IMR-90 (cell line): ENCODE measurements at places on chromosomes 5 and 9. TPM values are rescaled to one million over a fixed set of nuclear protein-coding genes. Genes with fewer than 3 reads are reported as not detected.
A peak's percentile ranks its signal among the peaks of the same experiment; 100 is the strongest.

- DNase-seq, result peak; percentile 87
Observed at GRCh38 chr5:88770276-88771257, 112.4 kb downstream of the MEF2C start.

- no peak for DNase-seq
Observed at GRCh38 chr9:111955048-111955447, 58.4 kb downstream of the UGCG start.

DNA sequence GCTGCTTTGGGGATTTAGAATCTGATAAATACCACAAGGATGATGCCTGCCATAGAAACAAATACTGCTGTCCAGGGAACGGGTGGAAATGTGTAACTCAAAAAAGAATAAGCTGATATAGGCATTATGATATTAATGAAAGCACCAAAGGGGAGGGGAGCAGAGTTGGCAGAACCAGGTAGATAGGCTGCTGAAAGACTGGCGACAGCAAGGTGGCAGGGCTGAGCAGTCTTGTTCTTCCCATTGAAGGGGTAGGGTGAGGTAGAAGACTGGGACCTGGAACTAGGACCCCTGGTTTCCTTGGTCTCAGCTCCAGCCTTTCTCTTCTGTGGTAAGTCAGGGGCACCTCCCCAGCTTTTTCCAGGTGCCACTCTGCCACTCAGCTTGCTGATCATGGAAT lies 31.4 kb upstream of the TMOD1 start:
- DNase-seq, result no peak

- DNase-seq, result no peak
Observed at GRCh38 chr5:1437876-1438559, 7.2 kb downstream of the SLC6A3 start.

- DNase-seq, result no peak
Observed at GRCh38 chr9:77841739-77842386, 189.7 kb downstream of the GNAQ start.

DNA sequence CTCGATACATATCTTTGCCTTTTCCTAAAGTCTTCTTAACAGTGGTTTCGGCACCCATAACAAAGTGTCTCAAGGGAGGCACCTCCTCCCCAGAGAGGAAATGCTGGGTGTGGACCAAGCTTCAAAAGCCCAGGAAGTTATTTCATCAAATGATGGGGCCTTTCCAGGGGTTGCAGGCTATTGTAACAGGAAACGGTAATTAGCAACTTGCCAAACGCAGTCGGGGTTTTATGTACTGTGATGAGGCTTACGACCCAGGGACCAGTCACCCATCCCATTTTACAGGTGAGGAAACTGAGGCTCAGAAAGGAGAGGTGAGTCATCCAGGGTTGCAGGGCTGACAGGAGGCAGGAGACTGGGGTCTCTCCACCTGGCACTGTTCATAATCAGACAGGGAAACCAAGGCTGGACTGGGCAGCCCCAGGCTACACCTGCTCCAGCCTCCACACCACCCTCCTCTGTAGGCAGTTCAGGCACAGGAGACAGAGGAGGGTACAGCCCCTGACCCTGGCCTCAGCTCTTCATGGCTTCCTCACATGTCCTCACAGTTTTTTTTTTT lies 30.0 kb upstream of the SUSD3 start:
- DNase-seq, result no peak

GRCh38 chr9:120892748-120893610 lies 16.0 kb upstream of the PHF19 start:
- DNase-seq, result peak; percentile 94

- peak; percentile 4 for DNase-seq
Observed at GRCh38 chr9:106075960-106076327, 381.6 kb downstream of the TMEM38B start.

DNA sequence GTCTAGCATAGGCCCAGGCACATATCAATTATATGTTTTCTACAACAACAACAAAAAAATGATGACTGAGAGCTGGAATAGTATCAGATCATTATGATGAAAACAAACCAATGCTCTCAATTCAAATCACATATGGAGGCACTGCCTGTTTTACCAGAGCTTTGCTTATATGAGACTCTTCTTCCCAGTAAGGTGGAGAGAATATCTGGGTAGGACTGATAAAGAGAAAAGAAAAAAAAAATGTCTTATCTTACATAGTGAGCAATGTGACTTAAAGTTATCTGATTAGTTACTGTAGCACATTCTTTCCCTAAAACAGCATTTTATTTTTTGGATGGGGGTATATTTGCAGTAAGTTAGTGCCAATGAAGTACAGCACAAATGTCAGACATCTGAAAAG lies 154.8 kb downstream of the RAB3C start:
- no peak for DNase-seq

GRCh38 chr5:55997742-55998351 lies 3.1 kb upstream of the IL6ST start:
- peak; percentile 87 for DNase-seq

GRCh38 chr9:33140401-33141360 lies 26.5 kb downstream of the B4GALT1 start:
- DNase-seq, result no peak

- no peak for DNase-seq
Observed at GRCh38 chr9:81239388-81239787, 450.0 kb downstream of the TLE1 start.

- DNase-seq, result no peak
Observed at GRCh38 chr5:98259595-98259994, 513.9 kb upstream of the RGMB start.

GRCh38 chr5:155850370-155850769 lies 476.6 kb upstream of the SGCD start:
- no peak for DNase-seq

- no peak for DNase-seq
Observed at GRCh38 chr9:135780086-135780485, 78.1 kb downstream of the KCNT1 start.

- peak; percentile 86 for DNase-seq
Observed at GRCh38 chr5:172881691-172882370, 47.8 kb downstream of the ERGIC1 start.

GRCh38 chr5:30267026-30267425 lies 926.5 kb upstream of the CDH6 start:
- DNase-seq, result no peak

GRCh38 chr5:159802661-159803060 lies 113.6 kb upstream of the ADRA1B start:
- no peak for DNase-seq

- peak; percentile 66 for DNase-seq
Observed at GRCh38 chr5:93385655-93386054, 195.4 kb downstream of the NR2F1-AS1 start.

DNA sequence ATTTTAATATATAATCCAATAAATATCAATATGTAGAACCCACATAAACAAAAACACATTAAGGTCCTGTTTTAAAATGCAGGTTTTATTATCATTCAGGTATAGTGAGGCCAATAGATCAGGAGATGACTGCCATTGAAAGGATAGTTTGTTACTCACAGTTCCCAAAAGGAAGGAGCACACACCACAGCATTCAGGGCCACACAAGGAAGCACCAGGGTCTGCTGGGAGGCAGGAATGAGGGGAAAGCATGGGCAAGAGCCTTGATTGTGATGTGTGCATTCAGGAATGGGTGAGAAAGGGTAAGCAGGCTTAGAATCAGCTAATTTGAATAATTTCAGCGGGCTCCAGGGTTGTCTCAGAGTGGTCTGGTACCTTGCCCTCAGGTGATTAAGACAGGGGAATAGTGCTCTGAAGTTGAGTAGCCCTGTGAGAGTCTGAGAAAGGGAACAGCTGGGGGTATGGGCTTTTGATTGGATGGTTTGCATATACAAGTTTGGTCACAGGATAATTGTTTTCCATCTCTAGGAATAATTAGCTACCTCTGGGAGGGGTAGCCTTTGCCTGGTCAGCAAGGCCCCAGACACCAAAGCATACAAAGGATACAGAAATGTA lies 19.8 kb upstream of the OTULIN start:
- DNase-seq, result no peak

- no peak for DNase-seq
Observed at GRCh38 chr5:103474677-103475076, 87.9 kb downstream of the NUDT12 start.

GRCh38 chr9:77498891-77499290 lies 149.2 kb downstream of the GNA14 start:
- DNase-seq, result no peak

GRCh38 chr5:172441262-172441751 lies 13.0 kb downstream of the SH3PXD2B start:
- no peak for DNase-seq

DNA sequence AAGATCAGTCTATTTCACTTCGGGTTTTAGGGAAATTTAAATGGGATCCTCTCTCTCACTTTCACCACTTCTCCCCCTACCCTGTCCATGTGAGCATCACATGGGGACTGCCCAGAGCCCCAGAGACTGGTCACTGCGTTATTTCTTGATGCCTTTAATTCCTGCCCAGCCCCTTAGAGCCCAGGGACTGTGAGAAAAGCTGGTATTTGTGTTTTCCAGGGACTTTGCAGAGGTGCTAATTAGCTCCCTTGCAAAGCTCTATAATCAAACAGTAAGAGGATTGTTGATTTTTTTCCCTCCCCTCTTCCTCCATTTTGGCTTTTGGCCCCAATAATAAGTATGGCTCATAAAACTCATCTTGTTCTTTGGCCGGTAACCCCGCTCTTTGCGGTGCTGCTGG lies 35.6 kb downstream of the NTRK2 start:
- no peak for DNase-seq

DNA sequence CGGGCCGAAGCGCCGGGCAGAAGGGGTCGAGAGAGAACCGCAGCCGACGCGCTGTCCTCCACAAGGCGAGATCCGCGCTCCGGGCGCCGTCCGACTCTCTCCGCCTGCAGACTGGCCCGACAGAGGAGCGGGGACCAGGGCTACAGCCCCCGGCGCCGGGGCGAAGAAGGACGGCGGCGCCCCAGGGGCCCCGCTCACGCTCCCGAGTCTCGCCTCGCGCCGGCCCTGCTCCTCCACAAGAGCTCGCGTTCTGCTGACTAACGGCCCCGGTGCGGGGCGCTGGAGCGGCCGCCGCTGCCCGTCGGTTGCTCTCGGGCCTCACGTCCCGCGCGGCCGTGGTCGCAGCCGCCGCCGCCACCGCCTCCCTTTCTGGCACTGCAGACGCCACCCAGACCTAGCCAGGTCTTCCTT lies 338 bp downstream of the ABHD17B start:
- DNase-seq, result no peak

DNA sequence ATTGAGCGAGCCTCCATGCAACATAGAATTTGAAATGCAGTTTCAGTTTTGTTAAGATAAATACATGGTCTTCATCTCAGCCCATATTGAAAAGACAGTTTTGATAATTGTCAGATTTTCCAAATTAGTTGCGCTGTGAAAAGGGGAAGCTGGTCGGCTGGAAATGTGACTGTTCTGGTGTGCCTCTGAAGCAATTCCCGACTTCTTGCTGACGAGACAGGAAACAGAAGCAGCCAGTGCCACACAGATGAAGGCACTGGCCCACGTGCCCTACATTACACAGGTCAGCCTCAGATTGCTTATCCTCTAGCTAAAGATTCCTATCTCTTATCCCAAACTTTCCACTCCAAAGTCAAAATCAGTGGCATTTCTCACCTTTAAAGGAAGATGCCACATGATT lies 214.1 kb upstream of the TLE4 start:
- no peak for DNase-seq

GRCh38 chr5:91188755-91189154 lies 194.4 kb downstream of the ARRDC3 start:
- DNase-seq, result no peak

GRCh38 chr5:139847790-139848507 lies 52.3 kb downstream of the PSD2 start:
- DNase-seq, result no peak

- peak; percentile 71 for DNase-seq
Observed at GRCh38 chr5:33969572-33970452, 14.7 kb downstream of the SLC45A2 start.

GRCh38 chr9:6805532-6805931 lies 47.8 kb downstream of the KDM4C start:
- DNase-seq, result peak; percentile 80

- DNase-seq, result peak; percentile 30
Observed at GRCh38 chr9:96450613-96451528, 902 bp downstream of the HABP4 start.

- DNase-seq, result peak; percentile 93
Observed at GRCh38 chr5:124649491-124650146, 96.8 kb downstream of the ZNF608 start.

DNA sequence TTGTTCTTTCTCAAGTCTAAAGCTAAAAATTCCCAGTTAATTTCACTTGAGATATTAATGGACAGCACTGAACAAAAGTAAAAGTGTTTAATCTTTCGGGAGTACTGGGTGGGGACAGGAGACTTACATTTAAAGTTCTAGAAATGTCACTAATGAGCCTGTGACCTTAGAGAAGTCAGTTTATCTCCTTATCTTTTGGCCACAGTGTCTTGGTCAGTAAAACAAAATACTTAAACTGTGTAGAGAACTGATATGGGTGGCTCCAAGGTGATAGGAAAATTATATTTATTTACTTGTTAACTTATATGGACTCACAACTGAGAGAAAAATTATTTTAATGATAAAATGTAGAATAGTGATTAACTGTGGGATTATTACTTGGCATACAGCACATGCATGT lies 8.9 kb downstream of the IPO11 start:
- DNase-seq, result no peak

DNA sequence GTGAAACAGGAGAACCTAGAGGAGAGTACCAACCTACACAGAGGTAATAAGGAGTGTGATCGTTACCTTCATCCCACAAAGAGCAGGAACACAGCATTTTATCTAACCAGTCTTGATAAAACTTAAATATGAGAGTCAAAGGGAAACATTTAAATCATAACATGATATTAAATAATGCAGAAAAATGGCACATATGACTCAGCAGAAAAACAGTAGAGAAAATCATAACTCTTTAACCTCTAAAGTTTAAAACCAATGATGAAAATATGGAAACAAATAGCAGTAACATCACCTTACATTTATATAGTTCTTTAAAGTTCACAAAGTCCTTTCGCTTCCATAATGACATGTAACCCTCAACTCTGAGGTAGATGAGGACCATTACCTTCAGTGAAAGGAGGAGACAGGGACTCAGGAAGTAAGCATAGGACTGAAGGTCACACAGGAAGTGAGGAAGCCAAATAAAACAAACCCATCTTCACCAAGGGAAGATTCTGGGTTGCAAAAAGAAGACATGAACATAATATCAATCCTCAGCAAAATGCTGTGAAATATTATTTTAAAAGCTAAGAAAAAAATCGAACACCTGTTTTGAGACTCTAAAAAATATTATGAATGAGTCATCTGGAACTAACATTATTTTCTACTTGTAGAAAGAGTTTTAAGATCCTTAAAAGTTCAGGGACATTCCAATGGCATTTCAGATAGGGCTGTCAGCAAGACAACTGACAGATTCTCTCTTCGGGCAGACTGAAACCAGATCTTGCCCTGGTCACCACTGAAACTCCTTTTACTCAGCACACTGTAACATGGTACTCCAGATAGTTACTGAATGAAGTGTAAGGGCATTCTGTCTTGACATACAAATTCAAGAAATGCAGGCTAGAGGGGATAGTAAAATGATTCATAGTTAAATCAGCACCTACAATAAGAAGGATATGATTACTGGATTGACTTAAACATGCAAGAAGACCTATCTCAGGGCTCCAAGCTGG lies 148.5 kb downstream of the EPB41L4A start:
- DNase-seq, result no peak

The KLHL3 gene
- polyA plus RNA-seq, result 2.1 and 2.3 TPM in 2 replicates

The TSPAN17 gene
- polyA plus RNA-seq, result 40.9 and 41.6 TPM in 2 replicates

The PCDHB5 gene
- polyA plus RNA-seq, result 0.32 TPM in 2 replicates

The CNTRL gene
- 3.6 and 4.5 TPM in 2 replicates for polyA plus RNA-seq

The ZNF79 gene
- polyA plus RNA-seq, result 5.3 and 5.6 TPM in 2 replicates

The SLC45A2 gene
- polyA plus RNA-seq, result 0.07 TPM in 1 of 2 replicates, not detected in the other

The RABGAP1 gene
- polyA plus RNA-seq, result 17.2 and 20.0 TPM in 2 replicates

The OR1J2 gene
- polyA plus RNA-seq, result not detected in 2 replicates

The CATSPER3 gene
- polyA plus RNA-seq, result 0.12 TPM in 1 of 2 replicates, not detected in the other

The SLC25A2 gene
- polyA plus RNA-seq, result not detected in 2 replicates

The SPEF2 gene
- 1.2 and 1.7 TPM in 2 replicates for polyA plus RNA-seq

The C9orf50 gene
- 0.09 and 0.20 TPM in 2 replicates for polyA plus RNA-seq
